ENCODE measurements at places on chromosomes 7 and 10.

- DNase-seq, result no peak
Observed at GRCh38 chr7:157401567-157402387, 65.0 kb downstream of the DNAJB6 start.

DNA sequence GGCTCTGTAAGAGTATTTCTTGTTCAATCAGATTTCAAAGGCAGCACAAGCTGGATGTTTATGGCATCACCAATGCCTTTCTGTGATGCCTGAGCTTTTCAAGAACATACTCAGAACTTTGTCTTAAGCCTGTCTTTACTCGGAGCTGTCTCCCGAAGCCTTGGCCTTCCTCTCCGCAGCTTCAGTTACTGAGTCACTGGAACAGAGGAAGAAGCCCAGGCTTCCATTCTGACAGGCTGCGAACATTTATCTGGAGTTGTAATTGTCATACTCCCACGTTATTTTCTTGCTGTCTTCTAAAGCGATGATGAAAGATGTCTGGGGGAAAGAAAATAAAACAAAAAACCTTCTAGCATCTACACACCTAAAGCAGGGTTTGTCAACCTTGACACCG, 43.9 kb downstream of the GRK5 start:
- peak; percentile 20 for DNase-seq

- DNase-seq, result peak; percentile 55
Observed at GRCh38 chr7:130894146-130894908, 160.3 kb upstream of the KLF14 start.

DNA sequence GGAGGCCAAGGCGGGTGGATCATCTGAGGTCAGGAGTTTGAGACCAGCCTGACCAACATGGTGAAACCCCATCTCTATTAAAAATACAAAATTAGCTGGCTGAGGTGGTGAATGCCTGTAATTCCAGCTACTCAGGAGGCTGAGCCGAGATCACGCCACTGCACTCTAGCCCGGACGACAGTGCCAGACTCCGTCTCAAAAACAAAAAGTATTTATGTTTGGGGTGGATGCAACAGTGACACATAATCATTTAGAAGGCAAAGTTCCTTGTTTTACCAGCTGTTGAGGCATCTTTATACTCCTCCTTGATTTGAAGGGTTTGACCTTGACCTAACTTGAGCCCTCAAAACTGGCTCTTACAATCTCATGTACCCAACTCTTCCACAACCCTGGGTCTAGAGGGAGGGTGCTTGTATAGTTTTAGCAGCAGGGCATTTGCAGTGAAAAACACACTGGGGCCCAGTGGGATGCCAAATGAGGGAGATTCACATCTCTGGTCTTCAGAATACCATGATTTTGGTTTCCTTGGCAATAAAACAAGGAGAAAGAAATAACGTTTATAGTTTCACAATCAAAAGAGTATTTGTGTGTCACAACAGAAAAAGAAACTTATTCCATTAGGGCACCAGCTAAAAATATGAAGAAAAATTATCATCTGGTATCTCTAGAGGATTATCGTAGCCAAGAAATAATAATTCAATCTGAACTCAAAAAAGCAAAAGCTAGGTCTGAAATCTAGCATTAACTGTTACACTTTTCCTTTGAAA, 14.2 kb upstream of the TMEM254 start:
- no peak for DNase-seq

GRCh38 chr10:131450216-131450765, 138.8 kb upstream of the TCERG1L start:
- DNase-seq, result no peak

GRCh38 chr7:14480281-14480680, 422.3 kb downstream of the DGKB start:
- no peak for DNase-seq

DNA sequence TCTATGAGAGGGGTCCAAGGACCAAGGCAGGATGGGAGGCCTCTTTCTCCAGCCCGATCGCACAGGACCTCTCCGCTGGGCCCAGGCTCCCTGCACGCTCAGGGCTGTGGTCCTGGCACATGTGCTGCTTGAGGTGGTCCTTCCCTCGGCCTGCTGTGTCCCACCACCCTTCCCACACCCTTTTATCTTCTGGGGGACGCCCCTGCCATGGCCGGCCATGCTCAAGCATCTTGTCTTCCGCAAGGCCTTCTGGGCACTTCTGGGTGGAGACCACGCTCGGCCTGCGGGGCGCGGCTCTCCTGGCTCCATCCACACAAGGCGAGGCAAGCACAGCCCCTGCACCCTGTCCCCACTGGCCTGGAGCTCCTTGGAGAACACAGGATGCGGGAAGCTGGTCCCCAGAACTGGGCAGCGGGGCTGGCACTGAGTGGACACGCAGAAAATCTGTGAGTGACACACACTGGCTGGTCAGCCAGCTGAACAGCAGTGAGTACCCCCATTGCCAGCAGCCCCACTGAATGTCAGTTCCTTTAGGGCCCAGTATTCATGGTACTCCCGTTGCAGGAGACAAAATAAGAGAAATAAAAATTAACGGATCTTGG, 115.9 kb downstream of the TCERG1L start:
- DNase-seq, result no peak

- DNase-seq, result no peak
Observed at GRCh38 chr10:13773043-13773442, 186.3 kb downstream of the PRPF18 start.

- peak; percentile 36 for DNase-seq
Observed at GRCh38 chr10:75911426-75911825, 480.0 kb downstream of the LRMDA start.

GRCh38 chr7:42448901-42449300, 211.9 kb upstream of the GLI3 start:
- DNase-seq, result no peak

DNA sequence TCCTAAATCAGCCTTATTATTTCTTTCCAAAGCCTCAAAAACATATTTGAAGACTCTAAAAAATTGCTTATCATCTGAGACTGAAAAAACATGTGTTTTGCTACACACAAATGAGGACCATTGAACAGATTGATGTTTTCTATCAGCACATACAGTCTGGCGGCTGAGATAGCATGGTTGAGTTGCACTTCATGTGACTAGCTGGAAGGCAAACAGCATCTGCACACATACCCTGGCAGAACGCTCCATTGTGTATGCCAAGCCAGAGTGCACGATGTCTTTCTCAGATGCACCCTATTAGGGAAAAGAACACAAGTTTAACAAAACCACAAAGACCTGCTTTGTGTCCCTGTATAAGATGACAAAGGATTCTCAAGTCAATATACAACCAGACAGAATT, 33.0 kb downstream of the FAM25A start:
- no peak for DNase-seq

GRCh38 chr7:33248671-33249070, 119.3 kb downstream of the BBS9 start:
- no peak for DNase-seq

DNA sequence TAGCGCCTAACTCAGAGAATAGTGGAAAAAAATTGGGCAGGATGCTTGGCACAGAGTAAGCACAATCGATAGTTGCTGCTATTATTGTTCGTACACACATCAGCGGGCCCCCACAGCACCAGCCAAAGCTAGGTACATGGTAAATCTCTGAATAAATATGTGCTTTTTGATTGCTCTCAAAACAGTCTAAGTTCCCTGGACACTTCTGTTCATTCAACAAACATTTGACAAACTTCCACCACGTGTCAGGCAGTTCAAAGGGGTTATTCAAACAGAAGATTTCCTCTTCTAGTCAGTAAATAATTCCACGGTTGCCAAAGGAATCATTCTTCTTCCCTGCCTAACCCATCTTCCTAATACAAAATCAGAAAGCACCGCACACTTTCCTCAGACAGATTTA, 150.8 kb downstream of the DGKI start:
- DNase-seq, result no peak

DNA sequence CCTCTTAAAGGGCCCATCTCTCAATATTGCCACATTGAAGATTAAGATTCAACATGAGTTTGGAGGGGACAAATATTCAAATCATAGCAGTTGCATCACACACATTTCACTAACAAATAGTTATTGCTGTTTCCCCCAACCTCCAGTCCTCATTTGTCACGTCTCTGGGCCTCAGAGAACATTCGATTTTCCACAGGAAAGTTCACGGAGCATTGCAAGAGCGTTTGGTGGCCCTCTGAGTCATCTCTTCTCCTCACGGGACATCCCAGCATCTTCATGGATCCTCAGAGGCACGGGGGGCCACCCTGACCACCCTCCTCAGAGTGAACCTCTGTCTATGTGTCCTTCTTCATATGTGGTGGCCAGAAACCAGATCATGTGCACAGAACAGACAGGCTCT, 50.3 kb upstream of the CHST15 start:
- no peak for DNase-seq

DNA sequence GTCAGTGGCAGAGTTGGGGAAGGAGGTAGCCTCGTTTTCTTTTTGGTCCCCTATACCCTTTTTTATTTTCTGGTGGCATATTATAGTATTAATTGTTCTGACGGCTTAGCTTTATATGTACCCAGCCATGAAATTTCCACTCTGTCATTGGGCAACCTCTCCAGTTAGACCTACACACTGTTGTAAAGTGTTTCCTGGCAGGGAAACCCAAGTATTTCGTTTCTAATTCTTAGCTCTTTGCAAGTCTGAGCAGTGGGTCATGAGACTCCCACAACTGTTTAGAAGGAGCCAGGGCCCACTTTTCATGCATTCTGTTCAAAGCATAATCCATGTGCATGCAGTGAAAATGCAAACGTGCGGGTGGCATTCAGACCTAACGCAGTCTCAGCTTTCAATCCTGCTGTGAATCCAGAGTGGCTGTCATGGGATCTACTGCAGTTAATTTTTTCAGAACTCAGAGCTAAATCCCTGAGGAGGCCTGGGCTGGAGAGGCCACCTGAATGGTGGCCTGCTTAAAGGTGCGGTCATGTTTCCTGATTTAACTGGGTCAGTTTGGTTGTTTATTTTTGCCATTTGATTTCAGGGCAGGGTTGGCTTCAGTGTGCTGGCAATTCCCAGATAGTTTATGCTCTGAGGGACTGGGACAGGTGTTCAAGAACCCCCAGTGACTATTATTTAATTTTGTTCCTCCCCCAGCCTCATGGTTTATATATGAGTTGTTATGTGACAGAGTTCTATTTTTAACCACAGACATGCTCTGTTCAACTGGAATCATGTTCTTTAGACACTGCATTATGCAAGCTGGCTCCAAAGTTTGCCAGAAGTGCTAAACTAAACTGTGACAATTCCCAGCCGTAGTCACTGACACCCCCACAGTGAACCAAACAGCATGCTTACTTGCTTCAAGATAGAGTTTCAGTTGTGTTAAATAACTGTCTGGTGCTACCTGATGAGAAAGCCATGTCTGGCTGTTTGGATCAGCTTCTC, 27.4 kb upstream of the SYPL1 start:
- no peak for DNase-seq

- no peak for DNase-seq
Observed at GRCh38 chr7:3548815-3549214, 247.8 kb downstream of the SDK1 start.

GRCh38 chr10:97683556-97684367, 3.3 kb downstream of the AVPI1 start:
- DNase-seq, result no peak

GRCh38 chr7:121504482-121504881, 108.4 kb upstream of the FAM3C start:
- DNase-seq, result peak; percentile 62

- peak; percentile 50 for DNase-seq
Observed at GRCh38 chr7:155213955-155214740, 83.5 kb upstream of the INSIG1 start.

DNA sequence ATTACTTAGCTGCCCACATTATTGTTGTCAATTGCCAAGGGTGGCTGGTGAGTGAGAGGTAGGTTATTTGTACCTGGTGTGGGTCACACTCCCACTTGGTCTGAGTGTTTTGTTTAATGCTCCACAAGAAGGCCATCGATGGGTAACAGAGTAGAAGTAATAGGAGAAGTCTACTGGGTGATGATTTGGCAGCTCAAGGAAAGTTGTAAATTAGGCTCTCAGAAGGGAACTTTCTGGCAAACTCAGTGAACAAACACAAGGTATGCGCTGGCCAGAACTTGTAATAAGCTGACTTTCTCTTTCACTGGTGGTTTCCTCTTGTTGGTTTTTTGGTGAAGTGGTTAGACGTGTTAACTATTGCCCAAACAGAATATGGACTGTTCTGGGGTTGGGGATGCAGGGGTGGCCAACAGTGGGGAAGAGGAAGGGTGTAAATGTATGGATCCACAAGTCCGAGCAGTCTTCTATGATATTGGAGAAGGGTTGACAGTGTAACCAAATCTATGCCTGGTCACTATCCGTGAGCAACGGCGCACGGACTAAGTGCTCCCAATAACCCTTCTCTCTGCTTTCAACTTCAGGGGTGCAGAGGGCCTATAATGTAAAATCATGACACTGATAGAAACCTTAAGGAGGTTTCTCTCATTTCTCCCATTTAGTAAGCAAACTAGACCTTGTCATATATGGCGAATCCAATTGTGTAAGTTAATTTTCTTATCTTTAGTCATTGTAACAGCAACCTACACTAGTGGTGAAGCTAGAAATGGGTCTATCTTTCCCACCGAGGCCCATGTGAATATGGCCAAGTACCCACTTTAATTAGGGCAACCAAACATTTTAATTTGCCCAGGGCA, 212.8 kb downstream of the PTEN start:
- peak; percentile 17 for DNase-seq

DNA sequence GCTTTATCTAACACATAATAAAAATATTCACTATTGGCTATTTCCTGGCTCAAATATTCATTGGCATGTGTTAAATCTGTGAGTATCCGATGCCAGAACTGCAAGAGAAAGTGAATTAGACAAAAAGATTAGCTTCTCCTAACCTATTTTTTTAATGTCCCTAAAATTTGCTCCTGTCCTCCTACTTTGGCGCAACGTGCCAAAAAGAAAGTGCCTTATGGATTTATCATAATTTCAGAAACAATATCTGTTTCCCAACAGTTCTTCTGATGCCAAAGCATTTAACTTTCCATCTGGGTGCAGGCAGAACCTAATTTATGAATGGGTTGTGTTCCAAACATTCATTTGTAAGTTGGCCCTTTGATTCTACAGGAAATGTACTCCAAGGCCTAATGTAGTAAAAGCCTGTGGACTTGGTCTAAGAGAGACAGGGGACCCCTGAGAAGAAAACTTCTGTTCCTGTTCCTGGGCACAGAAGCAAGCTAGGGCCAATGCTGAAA, 15.4 kb downstream of the PIP4K2A start:
- DNase-seq, result no peak

- peak; percentile 21 for DNase-seq
Observed at GRCh38 chr7:88217675-88218428, 2.0 kb downstream of the SRI start.
